ENCODE measurements at places on chromosomes 5 and 9.

- DNase-seq, result peak; percentile 34
Observed at GRCh38 chr9:136171009-136171800, 33.7 kb downstream of the LHX3 start.

DNA sequence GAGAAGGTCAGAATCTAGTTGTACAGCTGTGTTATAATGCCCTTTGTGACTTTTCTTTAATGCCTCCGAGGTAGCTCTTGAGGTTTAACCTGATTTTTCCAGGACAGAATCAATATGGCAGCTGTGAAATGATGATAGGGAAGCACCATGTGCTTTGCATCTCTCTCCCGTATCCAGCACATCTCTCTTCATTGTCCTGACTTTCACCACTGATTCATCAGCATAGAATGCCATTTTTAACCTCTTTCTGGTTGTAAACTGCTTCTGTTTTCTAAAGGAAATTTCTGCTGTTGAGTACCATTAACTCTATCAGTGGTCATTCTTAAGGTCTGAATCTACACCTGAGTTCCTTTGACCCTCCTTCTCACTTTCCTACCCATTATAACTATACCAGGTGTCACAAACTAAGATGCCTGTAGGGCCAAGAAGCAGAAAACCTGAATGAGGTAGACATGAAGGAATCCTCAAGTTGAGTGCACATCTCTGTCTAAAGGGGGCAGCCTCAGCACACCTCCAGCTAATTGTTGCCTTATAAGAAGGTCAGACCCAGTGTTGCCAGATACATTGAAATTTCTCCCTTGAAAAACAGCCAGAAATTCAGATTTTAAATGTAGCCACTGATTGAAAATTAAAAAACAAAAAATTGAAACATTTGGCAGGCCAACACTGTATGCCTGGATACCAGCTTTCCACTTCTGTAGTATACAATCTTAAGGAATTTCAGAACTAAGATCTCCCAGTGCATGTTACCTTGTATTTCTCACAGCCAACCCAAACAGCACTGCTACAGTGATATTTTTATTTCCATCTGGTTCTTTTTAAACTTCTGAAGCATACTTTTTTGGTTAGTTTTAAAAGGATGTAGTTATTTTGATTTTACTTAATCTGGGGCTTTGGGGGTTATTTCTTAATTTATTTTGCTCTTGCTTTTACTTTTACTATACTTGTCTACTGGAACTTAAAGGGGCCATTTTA lies 35.8 kb upstream of the TLX3 start:
- peak; percentile 6 for DNase-seq

DNA sequence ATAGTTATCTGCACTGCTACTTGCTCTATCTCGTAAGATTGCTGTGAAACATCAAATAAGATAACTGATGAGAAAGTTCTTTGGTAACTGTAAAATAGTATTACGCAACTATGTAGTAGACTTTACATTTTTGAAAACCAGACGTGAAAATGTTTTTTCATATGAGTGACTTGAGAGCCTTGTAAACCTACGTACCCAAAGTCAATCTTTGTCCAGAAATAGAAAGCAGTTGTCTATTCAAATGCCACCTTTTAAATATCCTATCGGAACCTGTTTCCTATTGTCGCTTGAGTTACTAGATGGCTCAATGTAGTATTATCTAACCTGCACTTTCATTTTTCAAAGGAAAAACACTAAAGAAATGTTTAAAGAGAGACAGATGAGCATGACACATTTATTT lies 1.6 kb downstream of the FNIP1 start:
- DNase-seq, result no peak

DNA sequence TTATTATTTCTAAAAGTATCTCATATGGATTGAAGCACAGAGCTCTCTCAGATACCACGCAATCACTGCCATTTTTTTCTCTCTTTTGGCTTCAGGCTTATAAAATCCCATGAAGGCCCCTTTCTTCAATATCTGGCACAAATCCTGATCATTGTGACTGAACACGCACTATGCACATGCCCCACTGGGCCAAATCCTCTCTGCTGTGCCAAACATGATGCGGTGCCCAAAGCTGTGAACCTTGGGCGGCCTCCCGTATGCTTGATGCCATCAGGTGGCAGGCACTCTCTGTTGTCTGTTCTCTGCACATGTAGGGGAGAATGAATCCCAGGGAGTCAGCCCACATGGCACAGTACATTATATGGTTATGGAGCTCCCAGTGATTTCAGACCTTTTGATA lies 375.0 kb upstream of the RGMB start:
- no peak for DNase-seq

DNA sequence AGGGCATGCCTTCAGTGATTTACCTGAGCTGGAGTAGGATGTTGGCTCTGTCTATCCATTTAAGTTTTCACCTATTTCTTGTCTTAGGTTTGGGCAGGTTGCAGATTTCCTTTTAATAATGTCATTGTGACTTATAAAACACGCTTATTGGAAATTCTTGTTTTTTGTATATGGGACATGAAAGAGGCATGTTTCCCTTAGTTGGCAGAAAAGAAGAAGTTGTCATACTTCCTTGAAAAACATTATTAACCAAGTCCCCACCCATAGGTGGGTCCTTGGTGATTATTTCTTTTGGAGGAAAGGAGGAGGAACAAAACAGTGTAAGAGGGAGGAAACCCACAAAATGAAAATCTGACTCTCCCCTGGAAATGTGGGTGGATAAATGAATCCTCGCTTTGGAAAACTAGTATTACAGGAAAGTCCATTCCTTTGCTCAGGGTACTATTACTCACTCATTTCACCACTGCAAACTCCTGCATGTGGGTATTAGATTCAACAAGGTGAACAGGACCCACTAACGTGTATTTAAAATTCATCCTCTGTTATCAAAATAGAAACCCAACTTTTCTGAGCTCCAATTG lies 9.3 kb downstream of the CER1 start:
- no peak for DNase-seq

DNA sequence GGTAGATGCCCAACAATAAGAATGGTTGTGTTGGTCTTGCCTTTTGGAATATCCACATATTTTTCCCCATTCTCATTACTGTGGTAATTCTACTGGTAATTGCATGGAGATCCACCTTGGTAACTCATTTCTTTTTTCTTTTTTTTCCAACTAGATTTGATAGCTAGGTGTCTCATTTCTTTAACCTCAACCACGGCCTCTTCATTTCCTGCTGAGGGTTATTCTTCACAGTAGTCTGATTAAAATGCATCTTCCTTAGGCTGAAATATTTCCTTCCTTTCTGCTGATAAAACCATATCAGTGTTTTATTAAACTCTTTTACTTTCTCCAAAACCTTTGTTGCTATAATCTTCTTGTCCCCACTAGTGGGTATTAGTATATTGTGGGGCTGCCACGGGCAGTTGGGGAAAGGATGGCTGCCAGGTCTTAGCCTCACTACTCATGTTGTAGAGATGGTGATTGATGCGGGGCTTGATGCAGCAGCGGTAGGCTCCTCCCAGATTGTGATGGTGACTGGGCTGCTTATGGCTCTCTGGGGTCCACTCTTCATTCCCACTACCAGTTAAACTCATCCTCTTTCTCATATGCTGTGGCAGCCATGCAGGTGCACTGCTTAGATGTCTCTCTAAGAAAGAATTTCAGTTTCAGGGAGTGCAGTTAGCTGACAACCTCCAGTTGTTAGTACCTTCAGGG lies 35.9 kb downstream of the KIF2A start:
- DNase-seq, result no peak

- no peak for DNase-seq
Observed at GRCh38 chr9:16046713-16047112, 493.9 kb downstream of the CCDC171 start.

- no peak for DNase-seq
Observed at GRCh38 chr5:5135957-5136676, 4.0 kb upstream of the ADAMTS16 start.

DNA sequence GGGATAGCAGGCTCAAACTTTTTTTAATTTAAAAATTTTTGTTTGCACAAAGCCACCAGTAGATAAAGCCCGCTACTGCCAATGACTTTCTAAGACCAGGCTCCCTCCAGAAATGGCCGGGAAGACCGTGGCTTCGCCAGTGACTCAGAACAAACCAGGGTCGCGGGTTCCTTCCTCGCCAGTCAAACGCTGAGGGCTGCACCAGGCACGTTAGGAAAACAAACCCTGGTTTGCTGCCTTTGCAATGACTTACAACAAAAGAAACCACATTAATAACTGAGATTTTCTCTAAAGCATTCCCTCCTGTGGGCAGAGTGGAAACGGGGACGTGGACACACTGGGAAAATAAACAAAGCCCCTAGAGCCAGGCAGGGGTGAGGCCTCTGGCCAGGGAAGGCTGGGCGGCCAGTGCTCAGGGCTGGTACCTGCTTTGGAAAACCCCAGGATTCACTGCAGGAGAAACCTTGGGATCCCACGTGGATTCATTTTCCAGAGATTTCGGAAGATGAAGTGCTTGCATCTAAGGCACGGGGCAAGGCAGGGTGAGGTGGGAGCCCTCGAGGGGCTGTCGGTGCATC lies 3.8 kb downstream of the PRRX2 start:
- no peak for DNase-seq

GRCh38 chr5:150274811-150275210 lies 14.8 kb downstream of the CAMK2A start:
- DNase-seq, result no peak

DNA sequence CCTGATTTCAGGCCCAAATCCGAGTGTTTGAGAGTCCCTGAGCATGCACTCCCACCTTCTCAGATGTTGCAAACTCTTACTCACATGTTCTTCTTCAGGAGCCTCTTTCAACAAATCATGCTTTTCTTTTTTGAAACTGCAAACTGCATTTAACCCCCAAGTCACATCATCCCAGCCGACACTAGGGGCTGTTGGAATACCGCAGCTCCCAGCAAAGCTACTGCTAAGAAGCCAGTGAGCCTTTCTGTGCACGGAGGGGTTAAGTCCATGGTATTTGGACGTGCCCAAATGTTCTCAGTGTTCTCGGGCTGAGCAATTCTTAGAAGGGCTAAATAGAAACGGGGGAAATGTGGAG lies 282.9 kb downstream of the NFIB start:
- no peak for DNase-seq

DNA sequence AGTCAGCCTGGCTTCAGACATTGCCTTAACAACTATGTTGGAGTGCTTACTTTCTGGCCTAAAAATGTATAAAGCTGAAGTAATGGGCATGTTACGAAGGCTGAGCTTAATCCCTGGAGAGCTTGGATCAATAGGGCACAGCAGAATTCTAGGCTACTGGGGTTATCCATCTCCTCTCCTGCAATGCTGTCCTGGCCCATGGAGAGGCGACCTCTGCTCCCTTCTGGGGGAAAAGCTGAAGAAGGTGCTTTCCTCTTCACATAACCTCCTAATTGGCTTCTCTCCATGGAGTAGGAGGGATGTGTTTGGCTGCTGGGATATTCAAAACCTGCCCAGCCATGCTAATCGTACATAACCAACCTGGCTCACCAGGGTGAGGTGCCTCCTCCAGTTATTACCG lies 403.5 kb downstream of the DMRT2 start:
- DNase-seq, result no peak

DNA sequence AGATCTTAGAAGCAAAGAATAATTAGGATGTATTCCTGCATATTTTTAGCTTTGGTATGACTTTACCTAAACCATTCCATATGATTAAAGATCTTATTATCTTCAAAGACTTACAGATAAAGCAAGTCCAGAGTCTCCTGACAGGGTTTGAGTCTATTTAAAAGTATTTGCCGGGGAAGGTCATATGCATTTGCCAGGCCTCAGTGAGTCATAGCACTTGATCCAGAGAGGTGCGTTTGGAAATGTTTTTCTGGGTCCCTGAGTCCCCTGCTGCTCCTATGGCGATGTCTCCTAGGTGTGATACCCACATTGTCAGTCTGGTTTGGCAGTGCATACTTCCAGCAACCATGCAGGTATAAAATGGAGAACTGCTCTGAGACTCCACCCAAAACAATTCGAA lies 217.0 kb downstream of the FBXL7 start:
- DNase-seq, result no peak

GRCh38 chr9:75085640-75086039 lies 2.3 kb downstream of the NMRK1 start:
- no peak for DNase-seq

DNA sequence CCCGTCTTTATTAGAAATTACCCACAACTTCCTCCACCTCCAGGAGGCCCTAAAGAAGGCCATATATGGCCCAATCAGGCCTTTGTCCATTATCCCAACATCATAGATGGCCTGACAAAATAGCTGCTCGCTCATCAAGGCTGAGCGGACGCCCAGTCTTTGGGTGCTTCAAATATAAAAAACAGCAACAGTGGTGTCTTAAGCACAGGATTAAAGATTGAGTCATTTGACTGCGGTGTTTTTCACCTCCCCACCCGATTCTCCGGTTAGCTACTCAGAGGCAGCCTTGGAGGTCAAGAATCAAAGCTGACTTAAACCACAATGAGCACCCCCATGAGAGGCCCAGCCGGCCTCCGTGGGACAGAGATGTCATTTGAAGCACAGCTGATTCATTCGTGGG lies 18.8 kb downstream of the S1PR3 start:
- no peak for DNase-seq

- DNase-seq, result no peak
Observed at GRCh38 chr5:1515311-1515920, 8.3 kb downstream of the LPCAT1 start.

DNA sequence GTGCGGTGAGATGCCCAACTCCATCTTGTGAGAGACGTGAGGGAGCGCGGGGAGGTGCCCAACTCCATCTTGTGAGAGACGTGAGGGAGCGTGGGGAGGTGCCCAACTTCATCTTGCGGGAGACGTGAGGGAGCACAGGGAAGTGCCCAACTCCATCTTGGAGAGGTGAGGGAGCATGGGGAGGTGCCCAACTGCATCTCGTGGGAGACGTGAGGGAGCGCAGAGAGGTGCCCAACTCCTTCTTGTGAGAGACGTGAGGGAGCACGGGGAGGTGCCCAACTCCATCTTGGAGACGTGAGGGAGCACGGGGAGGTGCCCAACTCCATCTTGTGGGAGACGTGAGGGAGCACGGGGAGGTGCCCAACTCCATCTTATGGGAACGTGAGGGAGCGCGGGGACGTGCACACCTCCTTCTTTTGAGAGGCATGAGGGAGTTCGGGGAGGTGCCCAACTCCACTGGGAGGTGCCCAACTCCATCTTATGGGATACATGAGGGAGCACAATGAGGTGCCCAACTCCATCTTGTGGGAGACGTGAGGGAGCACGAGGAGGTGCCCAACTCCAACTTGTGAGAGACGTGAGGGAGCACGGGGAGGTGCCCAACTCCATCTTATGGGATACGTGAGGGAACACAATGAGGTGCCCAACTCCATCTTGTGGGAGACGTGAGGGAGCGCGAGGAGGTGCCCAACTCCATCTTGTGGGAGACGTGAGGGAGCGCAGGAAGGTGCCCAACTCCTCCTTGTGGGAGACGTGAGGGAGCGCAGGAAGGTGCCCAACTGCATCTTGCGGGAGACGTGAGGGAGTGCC lies 235.4 kb downstream of the CACNA1B start:
- no peak for DNase-seq

DNA sequence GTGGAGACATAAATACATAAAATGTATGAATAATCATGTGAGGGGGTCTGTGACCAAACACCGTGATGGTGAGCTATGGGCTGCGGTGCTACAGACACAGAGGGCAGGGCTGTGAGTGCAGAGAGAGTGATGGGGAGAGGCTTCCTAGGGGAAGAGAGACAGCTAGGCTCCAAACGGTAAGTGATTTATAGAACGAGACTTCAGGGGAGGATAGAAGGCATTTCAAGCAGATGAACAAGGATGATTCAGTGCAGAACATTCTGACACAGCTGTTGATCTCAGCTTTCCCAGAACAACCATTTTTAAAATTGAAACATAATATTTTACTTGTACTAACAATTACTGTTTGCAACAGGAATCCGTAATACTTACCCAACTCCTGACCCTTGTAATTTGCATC lies 100.7 kb downstream of the GAS1 start:
- no peak for DNase-seq
